Retina (tissue), 1 donor: ENCODE measurements at places on chromosomes 7 and 10.
A peak's percentile ranks its signal among the peaks of the same experiment; 100 is the strongest.

- DNase-seq, result peak; percentile 83
Observed at GRCh38 chr7:1323178-1324027, 90.7 kb downstream of the UNCX start.

GRCh38 chr7:150737265-150738055 lies at the start of gene GIMAP5:
Gene GIMAP5, plus strand, starts transcription at chr7:150737418. Its CDS starts 3,467 bp downstream, at chr7:150740885.
- DNase-seq, result no peak

DNA sequence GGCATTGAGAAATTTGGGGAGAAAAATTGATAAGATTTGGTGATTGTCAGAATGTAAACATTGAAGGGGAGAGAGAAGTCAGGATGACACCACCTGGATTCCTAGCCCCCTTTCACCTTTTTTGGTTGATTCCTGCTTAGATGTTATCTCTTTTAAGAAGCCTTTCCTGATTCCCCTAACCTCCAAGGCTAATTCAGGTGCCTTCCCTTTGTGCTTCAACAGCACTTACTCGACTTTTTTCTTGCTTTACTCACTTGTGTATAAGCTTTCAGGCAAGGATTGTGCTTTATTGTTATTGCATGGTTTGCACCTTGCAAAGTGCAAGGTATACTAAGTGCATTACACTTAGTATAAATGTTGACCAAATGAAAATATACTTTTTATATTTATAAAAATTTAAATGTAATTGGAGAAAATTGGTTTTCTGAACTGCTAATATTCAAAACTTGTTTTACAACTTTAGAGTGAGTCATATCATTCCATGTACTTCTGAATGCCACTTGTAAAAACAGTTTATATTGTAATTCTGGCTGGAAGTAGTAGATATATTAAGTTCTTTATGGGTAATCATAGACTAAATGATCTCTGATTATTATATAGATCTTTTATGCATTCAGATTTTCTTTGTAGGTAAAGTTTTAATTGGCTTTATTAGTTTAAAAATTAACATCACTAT lies 13.2 kb downstream of the SHOC2 start:
- DNase-seq, result no peak

GRCh38 chr7:102284399-102284798 lies 2.3 kb upstream of the SH2B2 start:
- no peak for DNase-seq

DNA sequence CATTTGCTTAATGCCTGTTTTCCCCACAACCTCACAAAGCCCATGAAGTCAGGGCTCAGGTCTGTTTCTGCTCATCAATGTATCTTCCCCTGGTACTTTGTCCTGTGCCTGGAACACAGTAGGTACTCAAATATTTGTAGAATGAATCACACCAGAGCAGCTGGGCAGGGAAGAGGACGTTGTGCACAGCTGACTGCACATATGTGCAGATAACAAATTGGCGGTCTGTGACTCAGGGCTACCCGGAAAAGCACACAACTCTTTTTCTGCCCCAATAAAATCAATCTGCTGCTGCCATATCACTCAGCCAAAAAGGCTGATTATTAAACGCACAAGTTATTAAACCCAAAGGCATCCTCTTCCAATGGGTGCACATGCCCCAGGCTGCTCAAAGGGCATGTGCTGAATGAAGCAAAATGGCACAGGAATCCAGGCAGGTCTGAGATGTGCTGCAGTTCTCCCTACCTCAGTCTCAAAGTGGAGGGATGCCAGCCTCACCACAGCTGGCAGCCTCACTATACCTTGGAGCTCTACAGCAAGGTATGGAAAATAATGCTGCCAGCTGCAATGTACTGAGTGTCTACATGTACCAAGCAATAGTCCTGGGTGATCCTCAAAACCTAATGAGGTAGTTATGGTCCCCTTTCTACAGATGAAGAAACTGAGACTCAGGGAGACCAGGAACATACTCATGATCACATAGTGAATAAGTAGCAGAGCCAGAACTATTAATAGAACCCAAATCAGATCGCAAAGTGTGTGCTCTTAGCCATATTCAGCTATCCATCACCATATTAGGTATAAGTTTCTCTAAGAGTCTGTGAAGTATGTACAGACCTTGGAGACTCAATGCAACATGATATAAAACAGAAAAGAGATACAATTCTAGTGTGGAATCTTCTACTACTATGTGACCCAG lies 43.4 kb downstream of the SORBS1 start:
- no peak for DNase-seq

GRCh38 chr10:96305019-96305418 lies 785 bp downstream of the DNTT start:
- DNase-seq, result no peak

DNA sequence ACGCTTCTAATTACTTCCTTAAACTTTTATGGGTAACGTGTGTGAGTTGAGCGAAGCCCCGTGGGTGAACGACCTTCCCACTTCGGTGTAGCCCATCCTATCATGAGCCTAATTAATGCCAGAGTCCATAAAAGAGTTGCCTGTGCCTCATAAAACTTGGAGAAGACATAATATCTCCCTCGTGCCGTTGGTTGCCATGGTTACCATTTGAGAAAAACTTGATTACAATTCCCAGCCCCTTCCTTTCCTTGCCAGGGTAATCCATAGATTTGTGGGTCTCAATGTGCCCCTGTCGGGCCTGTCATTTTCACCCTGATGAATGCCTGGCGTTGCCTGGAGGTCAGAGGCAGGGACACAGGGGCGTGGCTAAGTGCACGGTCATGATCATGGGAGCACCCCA lies 127.1 kb downstream of the GLRX3 start:
- DNase-seq, result no peak

DNA sequence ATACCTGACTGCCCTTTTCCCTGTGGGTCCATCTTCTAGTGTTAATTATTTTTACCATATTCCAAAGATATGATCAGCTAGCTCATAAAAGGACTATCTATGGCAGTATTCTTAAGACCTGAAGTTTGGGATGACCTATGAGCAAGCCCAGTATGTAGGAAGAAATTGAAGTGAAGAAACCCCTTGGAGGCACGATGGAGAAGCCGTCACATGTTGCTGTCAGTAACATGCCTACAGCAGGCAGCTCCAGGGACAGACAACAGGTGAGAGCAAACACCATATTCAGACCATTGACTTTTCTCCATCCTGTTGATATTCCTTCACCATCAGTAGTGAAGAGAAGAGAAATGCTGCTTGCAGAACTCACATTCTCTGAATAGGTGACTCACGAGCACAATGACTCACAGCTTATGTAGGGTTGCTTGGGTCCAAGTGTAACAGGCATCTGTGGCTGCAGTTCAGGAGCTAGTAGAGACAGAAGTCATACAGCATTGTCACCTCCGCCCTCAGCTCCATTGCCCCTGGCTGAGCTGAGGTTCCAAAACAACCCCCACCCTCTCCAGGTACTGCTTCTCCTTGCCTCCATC lies 8.4 kb upstream of the LYZL2 start:
- DNase-seq, result no peak

DNA sequence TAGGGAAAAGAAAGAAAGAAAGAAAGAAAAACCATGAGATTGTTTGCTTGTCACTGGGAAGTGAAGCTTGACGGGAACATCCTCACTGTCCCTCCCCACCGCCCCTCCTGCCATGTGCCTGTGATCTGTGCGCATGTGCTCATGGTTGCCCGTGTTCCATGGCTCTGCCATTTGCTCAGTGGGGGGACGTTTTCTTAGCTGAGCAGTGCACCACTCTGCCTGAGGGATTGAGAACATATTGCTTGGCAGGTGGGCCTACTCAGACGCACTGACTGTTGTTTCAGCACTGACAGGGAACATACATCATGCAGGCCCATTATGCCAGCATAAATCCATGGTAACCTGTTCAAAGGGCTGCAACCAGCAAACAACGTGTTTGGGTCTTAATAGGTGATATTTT lies 747.9 kb upstream of the GALNT17 start:
- DNase-seq, result no peak

GRCh38 chr10:89255793-89256192 lies 4.2 kb upstream of the LIPA start:
- DNase-seq, result no peak

- DNase-seq, result no peak
Observed at GRCh38 chr10:111837985-111838384, 345.6 kb downstream of the GPAM start.

GRCh38 chr10:99234791-99235657 lies 628 bp downstream of the HPSE2 start:
- peak; percentile 69 for DNase-seq

DNA sequence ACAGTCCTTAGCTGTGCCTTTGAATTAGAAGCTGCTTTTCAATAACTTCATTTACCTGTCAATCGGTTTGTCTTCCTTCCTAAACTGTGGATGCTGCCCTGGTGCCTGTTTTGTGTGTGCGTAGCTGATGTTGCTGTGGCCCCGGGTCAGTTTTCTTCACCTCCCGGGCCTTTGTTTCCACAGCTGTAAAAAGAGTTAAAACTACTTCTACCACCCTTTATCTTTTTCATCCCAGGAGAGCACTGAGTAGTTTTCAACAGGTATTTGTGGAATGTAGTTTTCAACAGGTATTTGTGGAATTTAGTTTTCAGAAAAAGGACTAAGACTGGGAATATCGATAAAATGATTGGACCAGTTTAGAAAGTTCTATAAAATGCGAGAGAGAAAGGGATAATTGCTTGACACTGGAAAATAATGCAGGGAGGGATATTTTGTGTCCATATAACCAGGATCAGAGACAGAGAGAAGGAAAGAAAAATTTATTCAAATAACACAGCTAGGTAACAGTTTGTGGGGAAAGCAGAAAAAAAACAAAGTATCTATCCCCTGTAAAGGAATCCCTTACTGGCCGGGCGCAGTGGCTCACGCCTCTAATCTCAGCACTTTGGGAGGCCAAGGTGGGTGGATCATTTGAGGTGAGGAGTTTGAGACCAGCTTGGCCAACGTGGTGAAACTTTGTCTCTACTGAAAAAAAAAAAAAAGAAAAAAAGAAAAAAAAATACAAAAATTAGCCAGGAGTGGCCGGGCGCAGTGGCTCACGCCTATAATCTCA lies 15.9 kb upstream of the IGF2BP3 start:
- no peak for DNase-seq

GRCh38 chr7:12028508-12028907 lies 182.6 kb upstream of the TMEM106B start:
- DNase-seq, result no peak

- peak; percentile 6 for DNase-seq
Observed at GRCh38 chr7:35802649-35803048, 1.8 kb downstream of the SEPTIN7 start.

DNA sequence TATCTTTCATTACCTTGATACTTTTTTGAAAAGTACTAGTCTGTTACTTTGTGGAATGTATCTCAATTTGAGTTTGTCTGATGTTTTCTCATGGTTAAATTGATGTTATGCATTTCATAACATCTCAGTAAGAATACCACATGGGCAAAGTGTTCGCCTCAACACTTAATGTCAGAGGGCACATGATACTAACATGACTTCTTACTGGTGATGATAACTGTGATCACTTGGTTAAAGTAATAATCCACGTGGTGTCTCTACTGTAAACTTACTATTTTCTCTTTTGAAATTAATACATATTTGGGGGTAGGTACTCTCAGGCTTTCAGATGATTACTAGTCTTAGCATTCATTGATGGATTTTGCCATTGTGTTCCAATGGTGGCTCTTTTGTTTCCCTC lies 2.2 kb downstream of the SDHAF3 start:
- no peak for DNase-seq

DNA sequence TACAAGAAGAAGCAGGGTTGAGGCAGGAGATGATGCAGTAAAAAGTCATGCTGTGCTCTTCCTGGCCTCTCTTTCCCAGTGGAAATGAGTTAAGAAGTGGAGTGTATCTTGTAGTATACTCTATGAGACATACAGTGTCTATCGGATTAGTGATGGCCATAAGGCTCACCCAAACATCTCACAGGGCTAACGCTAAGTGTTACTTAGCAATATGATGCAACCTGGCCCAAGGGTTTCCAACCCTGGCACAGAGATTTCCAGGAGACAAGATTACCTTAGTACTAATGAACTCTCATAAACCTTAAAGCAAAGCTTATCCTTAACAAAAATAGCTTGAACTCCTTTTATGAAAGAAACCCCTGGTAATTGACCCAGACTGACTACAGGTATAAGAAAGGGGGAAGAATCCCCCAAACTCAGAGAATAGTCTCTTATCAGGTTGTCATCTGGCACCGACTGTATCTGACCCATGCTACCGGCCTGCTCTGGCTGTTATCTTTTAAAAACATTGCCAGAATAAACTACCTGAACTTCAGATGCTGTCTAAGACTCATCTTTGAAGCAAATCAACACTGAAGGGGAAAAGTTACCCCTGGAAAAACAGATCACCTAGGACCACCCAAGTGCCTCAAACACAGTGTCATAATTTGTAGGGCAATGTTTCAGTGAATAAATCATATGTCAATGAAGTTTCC lies 1002.0 kb downstream of the REEP3 start:
- DNase-seq, result no peak

GRCh38 chr7:125065546-125065945 lies 135.9 kb upstream of the POT1 start:
- DNase-seq, result no peak
